ENCODE measurements at places on chromosomes 7 and 10.
A peak's percentile ranks its signal among the peaks of the same experiment; 100 is the strongest.

GRCh38 chr10:14349081-14349480 lies 18.4 kb upstream of the FRMD4A start:
- no peak for DNase-seq

GRCh38 chr10:93113042-93113441 lies 39.3 kb downstream of the CYP26A1 start:
- DNase-seq = no peak

GRCh38 chr7:13179011-13179582 lies 491.7 kb downstream of the ARL4A start:
- DNase-seq = no peak

DNA sequence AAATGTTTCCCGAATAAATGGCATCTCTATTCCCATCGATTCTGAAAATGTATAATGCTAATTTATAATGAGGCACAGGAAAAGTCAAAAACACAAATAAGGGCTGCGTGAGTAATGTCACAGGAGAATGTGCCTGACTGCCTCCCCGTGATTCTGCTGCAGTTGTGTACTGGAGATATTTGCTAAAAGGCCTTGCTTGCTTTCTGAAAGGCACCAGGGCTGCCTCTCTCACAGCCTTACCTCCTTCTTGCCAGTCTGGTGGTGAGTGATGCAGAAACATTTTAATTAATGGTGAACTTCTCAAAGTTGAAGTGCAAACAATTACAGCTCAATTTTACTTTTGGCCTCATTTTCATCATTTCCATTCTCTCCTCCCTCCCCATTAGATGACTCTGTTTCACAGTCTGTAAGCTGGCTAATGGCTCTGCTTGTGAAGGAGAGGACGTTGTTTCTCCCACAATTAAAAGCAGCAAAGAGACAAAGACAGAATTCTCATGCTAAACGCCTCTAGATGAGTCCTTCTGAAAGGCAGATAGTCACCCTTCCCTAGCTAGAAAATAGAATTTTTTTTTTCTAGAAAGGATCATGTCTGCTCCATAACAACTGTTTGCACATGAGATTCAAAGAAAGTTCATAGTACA lies 377.6 kb downstream of the MDFIC start:
- DNase-seq = no peak

DNA sequence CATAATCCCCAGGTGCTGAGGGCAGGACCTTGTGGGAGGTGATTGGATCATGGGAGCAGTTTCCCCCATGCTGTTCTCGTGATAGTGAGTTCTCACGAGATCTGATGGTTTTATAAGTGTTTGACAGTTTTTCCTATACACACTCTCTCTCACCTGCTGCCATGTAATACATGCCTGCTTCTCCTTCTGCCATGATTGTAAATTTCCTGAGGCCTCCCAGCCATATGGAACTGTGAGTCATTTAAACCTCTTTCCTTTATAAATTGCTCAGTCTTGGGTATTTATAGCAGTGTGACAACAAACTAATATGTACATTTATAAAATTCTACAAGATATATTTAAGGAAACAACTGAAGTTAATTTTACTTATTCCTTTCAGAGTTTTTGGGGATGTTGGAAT lies 170.8 kb upstream of the BET1 start:
- DNase-seq = no peak

- peak; percentile 70 for DNase-seq
Measured at GRCh38 chr10:132065491-132066105, at the start of gene JAKMIP3. JAKMIP3 (plus strand) TSS chr10:132065946; CDS start chr10:132104809, 38,863 bp downstream.

DNA sequence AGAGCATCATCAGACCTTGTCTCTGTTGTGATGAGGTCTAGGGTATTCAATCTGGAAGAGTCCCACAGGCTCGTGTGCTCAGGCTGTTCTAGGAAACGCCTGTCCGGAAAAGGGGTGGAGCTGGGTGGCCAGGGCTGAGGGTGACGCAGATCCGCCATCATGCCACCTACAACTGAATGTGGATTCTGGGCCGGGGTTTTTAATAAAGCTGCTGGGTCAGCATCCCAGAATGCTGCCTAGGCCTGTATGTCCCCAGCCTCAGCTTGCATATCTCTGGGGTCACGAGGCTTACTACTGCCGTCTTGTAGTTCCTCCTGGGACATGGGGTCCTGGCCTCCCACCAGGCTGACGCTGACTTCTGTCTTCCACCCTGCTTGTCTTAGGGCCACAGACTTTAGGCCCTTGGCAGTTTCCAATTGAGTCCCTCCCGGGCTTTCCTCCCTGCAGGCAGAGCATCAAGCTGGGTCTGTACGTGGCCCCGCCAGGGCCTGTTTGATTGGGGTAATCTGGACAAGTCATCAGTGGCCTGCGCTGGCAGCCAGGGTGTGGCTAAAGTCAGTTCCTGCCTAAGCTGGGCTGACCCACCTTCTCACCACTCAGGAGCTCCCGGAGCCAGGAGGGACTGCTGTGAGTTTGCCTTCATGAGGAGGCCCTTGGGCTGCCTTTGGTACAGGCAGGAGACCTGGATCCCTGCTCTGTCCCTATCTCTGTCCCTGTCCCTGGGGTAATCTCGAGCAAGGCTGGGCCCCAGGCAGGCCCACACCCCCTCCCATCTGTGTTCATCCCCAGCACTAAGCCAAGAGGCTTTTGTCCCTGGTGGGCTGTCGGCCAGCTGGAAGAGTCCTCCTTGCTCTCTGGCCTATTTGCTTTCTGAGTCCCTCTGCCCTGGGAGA lies 79.9 kb downstream of the ZMIZ1 start:
- no peak for DNase-seq

- no peak for DNase-seq
Measured at GRCh38 chr10:5106553-5106952, 12.3 kb downstream of the AKR1C3 start.

- DNase-seq = no peak
Measured at GRCh38 chr7:123995617-123996326, 37.1 kb downstream of the TMEM229A start.

DNA sequence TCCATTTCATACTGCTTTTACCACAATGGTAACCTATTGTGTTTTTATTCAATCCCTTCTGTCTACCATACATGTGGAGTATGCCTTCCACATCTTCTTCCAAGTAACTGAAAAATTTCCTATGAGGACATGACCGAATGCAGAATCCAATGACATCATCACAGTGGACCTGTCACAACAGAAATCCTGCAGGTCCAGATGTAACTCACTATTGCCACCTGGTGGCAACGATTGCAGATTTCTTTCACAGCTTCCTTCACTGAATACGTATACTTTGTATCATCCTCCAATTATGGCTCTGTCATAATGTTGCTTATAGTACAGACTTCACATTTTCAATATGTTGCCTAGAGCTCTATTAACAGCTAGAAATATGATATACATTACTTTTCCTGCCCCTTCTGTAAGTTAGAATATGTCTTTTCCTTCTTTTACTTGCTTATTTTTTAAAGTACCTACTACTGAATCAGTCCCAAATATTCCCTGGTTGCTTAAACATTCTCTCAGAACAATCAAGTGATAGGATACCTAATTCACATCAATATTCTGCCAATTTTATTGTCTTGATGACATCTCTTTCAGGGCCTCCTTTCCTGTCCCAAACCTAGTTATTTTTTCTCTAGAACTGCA lies 45.4 kb downstream of the SLC13A1 start:
- peak; percentile 9 for DNase-seq

DNA sequence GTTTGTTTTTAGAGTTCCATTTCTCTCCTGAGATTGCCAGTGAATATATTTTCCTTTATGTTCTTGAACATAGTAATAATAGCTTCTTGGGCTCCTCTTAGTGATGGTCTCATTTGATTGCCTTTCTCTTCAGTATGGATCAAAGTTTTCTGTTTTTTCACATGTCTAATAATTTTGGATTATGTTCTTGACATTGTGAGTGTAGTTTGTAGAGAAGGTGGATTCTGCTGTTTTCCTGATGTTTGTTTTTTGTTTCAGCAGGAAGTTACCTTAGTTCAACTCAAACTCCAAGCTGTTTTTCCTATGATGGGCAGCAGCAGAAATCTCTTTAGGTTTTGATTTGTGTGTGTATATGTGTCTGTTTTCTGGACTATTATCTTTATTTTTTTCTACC lies 43.8 kb downstream of the TAF3 start:
- DNase-seq = no peak

- DNase-seq = no peak
Measured at GRCh38 chr7:142772051-142772450, 1.3 kb downstream of the PRSS2 start.

- DNase-seq = no peak
Measured at GRCh38 chr10:124319926-124320391, 98.8 kb downstream of the OAT start.

GRCh38 chr10:45377321-45377720 lies 3.3 kb downstream of the ALOX5 start:
- DNase-seq = no peak

DNA sequence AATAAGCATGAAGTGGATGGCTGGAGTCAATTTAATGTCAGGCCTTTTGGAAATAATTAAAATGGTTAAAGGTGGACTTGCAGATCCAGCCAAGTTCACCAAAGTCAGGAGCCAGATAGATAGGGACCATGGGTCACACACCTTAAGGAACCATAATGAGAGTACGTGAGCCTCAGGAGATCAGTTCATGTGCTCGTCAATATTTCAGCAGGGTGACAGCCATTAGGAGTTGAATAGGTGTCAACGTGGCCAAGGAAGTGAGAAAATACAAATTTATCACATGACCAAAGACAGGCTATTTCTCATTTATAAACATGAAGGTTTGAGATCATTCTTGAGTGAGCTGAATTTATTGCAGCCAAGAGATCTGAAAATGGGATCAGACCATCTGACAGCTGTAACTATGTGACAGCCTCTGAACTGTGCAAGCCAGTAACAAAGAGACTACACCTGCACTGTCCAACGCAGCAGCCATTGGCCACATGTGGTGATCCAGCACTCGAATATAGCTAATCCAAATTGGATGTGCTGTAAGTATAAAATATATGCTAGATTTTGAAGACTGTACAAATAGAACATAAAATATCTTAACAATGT lies 249.7 kb upstream of the PTN start:
- no peak for DNase-seq

DNA sequence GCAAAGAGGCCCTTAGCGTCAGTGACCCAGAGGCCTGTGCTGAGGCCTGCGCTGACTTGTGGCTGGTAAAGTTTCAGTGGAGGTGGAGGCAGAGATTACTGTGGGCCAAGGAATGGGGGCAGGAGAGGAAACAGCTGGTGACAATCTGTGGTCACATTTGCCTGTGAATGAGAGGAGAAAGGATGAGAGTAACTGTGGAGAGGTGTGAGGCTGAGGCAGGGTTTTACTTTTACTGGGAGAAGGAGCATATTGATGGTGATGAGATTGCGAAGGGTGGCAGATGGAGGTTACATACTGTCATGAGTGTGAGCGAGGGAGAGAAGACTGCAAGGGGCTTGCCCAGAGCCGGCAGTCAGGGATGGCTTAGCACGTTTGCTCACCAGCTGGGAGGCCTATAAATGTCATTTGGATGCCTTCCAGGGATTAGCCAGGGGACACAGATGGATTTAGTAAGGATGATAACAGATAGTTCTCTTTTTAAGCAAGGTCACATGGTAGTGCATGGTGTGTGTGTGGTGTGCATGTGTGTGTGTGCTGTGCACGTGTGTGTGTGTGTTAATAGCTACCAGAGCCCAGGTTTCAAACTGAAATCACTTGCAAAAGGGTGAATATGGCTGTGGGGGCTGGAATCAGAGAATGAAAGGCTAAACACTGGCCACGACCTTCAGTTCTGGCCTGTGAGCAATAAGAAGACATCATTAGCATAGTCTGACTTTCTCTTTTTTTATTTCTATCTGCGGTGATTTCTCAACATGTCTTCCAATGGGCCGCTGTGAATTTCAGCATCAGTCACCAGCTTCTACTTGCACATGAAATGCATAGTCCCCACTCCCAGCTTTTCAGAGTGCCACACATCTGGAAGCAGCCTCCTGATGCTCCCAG lies 291.5 kb upstream of the ZNF32 start:
- DNase-seq = no peak

DNA sequence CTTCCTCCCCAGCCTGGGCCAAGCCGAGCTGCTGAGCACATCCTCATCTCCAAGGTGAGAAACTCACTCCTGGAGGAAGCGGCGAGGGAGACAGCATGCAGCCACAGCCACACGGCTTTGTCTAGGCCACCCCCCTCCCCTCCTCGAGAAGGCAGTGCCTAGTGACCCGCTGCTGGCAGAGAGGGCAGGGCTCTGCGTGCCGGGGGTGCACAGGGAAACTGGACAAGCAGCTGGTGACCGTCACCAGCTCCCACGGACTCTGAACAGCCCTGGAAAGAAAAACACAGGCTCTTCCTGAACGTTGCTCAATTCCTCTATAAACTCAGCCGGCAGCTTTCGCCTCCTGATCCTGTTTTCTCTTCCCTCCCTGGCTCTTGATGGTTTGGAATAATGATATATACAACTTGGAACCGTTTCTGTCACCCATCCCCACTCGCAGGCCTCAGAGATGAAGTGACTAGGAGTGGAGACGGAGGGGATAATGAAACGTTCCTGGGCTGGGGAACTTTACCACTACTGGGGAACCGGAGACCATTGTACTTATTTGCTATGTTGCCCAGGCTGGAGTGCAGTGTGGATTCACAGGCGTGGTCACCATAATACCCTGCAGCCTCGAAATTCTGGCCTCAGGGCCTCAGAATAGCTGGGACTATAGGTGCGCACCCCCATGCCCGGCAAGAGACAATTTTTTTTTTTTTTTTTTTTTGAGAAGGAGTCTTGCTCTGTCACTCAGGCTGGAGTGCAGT lies 19.3 kb downstream of the PAPOLB start:
- no peak for DNase-seq

DNA sequence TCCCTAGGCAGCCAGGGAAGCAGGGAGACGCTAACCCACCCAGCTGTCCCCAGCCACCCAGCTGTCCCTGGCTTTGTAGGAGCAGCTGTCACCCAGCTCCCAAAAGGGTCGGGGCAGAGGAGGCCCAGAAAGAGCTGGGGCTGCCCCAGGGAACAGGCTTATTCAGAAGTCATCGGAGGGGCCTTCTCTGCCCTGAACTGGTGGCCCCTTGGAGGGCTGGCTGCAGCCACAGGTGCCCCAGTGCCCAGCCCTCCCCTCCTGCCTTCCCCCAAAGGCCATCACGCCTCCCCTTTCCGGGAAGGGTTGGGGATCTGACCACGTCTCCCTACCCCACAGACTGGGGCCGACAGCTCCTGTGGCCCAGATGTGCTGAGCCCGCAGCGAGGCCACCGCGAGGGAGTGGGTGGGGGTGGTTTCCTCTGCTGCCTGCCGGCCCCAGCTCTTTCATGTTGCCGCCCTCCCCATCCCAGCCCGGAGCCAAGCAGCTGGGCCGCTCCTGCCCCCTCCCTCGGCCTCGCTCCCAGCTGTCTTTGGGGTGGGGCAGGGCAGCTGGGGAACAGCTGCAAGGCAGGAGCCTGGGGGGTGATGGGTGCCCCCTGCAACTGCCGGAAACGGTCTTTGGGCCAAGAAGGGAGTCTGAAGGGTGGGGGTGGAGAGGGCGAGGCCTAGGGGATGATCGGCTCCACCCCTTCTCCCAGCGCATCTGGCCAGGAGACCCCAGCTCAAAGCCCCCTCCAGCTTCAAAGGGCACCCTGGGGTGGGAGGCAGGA lies 16.8 kb downstream of the TRIM8 start:
- no peak for DNase-seq

- DNase-seq = no peak
Measured at GRCh38 chr7:41052736-41053135, 650.2 kb downstream of the INHBA start.

- no peak for DNase-seq
Measured at GRCh38 chr10:21296575-21297355, 228.7 kb downstream of the SKIDA1 start.

GRCh38 chr7:116212869-116213268 lies 2.5 kb downstream of the TES start:
- DNase-seq = no peak

- DNase-seq = no peak
Measured at GRCh38 chr7:29142021-29142727, 4.2 kb downstream of the CPVL start.

GRCh38 chr7:35384761-35385700 lies 131.1 kb upstream of the TBX20 start:
- DNase-seq = no peak

GRCh38 chr7:80482950-80483349 lies 28.9 kb downstream of the GNAT3 start:
- DNase-seq = no peak

All from HTR-8/SVneo (cell line).